A549 (cell line): ENCODE measurements at places on chromosomes 3 and 15. TPM values are rescaled to one million over a fixed set of nuclear protein-coding genes. Genes with fewer than 3 reads are reported as not detected.

DNA sequence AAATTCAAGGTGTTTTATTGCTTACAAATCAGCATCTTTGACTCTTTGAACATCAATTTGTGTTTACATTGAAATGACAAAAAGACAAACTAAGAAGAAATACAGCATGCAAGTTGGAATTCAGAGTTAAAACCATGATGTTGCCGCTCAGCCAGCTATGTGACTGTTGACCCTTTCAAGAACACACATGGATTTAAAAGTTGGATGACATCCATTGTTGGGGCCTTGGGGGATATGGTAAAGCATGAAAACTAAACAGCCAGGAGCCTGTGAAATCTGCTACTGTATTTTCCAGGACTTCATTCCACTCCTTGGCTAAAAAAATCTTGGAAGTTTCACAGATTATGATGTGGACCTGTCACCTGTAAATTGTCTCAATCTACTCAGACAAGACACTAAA, 4.6 kb downstream of the P2RY1 start:
- no peak for DNase-seq

SCAP gene
- 21.9 to 25.9 TPM (median 24.8 TPM) in 3 replicates for polyA plus RNA-seq

DNA sequence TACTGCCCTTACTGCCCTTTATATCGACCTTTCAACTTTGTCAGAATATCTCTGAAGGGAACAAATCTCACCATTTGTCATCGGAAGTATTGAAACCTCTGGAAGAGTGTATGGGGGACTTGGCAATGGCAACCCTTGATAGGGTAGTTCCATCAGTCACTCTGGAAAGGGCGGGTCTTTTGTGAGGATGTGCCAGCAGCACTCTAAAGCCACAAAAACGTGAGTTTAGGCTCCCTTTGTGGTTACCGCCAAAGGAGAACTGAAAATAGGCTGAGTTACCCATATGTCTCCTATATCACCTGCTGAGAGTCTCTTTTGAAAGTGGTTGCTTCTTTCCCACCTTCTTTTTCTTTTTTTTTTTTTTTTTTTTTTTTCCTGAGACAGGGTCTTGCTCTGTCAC, 296.8 kb upstream of the CHRM5 start:
- no peak for DNase-seq

GRCh38 chr3:140756240-140757016, 78.6 kb downstream of the TRIM42 start:
- DNase-seq = no peak

- DNase-seq = no peak
These were observed 708 bp upstream of the GCHFR start for GRCh38 chr15:40762919-40763800.

GRCh38 chr3:129112308-129113052, 9.1 kb downstream of the RAB43 start:
- DNase-seq = no peak
